ENCODE measurements at places on chromosomes 5 and 9.
A peak's percentile ranks its signal among the peaks of the same experiment; 100 is the strongest.

- DNase-seq, result no peak
These were observed 193.3 kb upstream of the SNX2 start for GRCh38 chr5:122581629-122582028.

DNA sequence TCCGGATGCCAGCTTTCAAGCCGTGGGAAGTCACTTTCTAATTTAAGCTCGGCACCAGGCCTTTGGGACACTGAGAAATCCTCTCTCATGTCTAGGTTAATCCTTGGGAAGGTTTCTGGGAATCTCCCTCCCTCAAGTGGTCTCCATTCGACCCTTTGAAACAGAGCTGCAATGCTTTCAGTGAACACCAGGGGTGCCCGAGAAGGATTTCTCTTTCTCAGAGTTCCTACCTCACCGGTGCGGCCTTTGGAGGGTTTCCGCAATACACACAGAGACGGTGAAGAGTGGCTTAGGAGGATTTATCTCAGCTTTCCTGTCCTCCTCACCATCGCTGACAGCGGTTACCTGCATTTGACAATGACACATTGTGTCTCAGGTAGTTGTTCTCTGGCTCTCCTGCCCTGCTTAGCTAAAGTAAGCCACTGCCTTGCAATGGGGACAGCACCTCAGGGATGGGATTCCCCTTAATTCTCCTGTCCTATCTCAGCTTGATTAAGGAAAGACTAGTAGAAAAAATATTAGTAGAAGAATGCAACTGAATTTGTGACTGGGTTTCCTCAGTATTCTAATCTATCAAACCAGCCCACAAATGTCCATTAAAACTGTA is 180.6 kb downstream of the GABRG2 start:
- DNase-seq, result no peak

- DNase-seq, result no peak
These were observed 1.9 kb upstream of the HINT2 start for GRCh38 chr9:35816708-35817107.

DNA sequence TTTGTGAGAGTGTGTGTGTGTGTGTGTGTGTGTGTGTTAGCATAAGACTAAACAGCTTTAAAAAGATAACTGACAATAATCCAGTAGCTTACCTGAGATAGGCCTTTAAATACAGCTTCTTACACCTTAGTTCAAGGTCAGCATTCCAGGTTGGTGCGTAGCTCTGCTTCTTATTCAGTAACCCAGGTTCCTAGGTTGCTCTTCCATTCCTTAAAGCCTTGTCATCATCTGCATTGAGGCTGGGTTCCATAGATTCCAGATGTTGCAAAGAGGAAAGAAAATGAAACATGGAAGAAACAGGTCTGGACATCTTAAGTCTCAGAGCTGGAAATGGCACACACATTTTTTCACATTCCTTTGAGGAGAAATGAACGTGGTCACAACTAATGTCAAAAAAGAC is 53.9 kb upstream of the CAMK4 start:
- DNase-seq, result no peak

- no peak for DNase-seq
These were observed 528.6 kb upstream of the CLINT1 start for GRCh38 chr5:158387499-158387898.

DNA sequence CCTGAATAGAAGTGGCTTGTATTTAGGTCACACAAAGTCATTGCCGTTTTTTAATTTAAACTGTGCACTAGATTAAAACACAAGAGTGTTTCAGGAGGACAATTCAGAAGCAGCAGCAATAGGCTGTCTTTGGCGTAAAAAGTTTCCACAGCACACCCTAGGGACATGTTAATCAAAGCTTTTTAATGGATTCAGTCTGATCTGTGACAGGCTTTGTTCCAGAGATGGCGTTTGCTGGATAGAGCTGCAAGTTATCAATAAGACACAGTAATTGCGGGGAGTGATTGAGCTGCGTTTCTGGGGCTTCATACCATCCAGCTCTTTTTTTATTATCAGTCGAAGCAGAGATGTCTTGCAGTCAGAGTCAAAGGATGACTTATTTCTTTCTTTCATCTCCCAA is 300.3 kb downstream of the ZNF608 start:
- no peak for DNase-seq

GRCh38 chr5:43020399-43020746 is 19.7 kb downstream of the ANXA2R start:
- DNase-seq, result no peak

GRCh38 chr5:146082798-146083197 is 22.6 kb downstream of the PLAC8L1 start:
- DNase-seq, result no peak

DNA sequence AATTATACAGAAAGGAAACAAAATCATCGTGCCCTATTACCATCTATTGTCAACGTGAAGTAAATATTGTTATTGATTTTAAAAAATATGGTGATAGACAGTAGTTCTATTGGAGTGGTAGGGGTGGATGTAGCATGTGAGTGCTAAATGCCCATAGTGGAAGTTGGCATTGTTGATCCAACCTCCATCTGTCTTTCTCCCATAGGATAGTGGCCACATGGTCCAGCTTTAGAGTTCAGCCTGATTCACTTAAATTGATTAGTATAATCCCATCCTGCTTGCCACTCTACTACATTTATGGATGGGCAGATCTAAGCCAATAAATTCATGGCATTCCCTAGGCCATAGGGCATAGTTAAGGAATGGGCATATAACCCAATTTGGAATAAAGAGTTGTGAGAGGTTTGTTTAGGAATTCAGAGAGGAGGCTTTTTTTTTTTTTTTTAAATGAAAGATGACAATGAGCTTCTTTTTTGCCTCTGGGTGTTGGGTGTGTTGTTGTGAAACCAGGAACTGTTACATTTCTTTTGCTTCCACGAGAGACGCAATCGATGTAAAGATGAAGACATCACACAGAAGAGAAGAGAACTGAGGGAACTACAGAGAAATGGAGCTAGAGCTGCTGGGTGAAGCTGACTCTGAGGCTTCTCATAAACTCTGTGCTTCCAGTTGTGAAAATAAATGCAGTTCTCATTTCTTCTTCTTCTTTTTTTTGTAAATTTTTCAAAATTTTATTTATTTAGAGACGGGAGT is 12.5 kb upstream of the CHD1 start:
- DNase-seq, result peak; percentile 91

DNA sequence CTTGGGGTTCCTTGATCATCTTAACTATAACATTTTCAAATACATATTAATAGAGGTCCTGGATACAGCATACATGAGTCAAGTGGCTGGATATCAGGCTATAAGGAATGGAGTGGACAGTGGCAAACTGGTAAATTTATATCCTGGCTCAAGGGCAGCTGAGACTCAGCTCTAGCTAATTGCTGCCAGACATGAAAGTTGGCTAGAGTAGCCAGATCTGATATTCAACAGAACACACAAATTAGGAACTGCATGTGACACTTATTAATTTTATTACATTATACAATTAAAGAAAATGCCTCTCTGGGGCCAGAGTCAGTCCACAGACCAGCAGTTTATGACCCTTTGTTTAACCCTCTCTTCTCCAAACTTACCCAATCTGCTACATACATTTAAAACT is 206.5 kb downstream of the KCTD16 start:
- no peak for DNase-seq

DNA sequence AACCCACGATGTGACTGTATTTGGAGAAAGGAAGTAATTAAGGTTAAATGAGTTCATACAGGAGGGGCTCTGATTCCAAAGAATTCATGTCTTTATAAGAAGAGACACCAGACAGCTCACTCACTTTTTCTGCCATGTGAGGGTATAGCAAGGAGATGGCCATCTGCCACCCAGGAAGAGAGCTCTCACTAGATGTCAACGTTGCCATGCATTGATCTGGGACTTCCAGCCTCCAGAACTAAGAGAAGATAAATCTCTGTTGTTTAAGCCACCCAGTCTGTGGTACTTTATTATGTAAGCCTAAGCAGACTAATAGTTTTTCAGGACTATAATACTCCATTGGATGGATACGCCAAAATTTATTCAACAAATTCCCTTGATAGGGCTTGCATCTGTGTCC is 89.8 kb upstream of the RAD23B start:
- DNase-seq, result no peak

DNA sequence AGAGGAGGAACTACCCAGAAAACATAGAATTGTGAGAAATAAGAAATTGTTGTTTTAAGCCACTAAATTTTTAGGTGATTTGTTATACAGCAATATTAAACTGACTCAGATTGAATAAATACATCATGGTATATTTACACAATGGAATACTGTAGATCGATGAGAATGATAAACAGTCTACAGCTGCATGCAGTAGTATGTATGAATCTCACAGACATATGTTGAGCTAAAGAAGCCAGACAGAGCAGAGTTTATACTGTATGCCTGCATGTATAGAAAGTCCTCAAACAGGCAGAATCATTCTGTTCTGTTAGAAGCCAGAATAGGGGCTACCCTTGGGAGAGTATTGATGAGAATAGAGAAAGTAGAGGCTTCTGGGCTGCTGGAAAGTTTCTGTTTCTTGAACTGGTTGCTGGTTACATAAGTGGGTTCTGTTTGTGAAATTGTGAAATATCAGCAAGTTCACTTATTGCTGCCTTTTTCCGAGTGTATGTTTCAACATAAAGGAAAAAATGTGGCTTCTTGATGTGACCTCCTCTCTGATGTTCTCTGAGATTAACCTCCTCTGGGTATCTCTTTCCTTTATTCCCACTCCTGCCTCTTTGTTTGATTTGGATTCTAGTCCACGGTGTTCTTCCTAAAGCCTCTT is 9.6 kb downstream of the KIAA1958 start:
- peak; percentile 41 for DNase-seq

DNA sequence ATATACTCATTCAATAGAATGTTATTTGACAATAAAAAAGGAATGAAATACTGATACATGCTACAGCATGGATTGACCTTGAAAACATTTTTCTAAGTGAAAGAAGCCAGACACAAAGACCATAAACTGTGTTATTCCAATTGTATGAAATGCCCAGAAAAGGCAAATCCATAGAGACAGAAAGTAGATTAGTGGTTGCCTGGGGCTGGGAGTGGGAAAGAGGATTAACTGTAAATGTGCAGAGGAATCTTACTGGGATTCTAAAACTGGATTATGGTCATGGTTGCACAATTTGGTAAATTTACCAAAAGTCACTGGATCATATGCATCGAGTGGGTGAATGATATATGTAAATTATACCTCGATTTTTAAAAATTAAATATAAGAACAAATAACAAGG is 88.1 kb downstream of the GLIS3 start:
- DNase-seq, result no peak

GRCh38 chr5:17156463-17156862 is 61.0 kb upstream of the BASP1 start:
- DNase-seq, result no peak

DNA sequence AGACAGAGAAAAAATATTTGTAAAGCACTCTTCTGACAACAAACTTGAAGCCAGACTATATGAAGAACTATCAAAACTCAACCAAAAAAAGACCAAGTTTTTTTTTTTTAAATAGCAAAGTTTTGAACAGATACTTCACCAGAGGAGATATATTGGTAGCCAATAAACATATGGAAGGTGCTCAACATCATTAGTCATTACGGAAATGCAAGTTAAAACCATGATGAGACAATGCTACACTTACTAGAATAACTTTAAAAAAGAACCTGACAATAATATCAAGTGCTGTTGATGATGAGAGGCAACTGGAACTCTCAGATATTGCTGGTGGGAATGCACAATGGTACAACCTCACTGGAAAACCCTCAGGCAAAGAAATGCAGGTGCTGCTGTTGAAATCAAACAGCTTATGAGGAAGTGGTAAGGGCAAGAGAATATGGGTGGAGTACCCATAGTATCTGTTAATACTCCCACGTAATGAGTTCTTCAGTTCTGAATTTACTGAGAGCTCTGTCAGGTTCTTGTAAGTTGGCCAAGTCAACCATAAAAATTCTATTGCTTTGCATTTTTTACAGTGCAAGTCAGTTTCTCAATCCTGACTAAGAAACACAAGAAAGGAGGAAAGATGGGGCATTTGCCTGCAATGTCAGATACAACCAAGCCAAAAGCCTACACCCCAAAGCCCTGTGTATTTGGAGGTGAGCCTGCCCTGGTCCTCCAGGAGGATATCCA is 87.3 kb upstream of the GNAQ start:
- DNase-seq, result peak; percentile 49

DNA sequence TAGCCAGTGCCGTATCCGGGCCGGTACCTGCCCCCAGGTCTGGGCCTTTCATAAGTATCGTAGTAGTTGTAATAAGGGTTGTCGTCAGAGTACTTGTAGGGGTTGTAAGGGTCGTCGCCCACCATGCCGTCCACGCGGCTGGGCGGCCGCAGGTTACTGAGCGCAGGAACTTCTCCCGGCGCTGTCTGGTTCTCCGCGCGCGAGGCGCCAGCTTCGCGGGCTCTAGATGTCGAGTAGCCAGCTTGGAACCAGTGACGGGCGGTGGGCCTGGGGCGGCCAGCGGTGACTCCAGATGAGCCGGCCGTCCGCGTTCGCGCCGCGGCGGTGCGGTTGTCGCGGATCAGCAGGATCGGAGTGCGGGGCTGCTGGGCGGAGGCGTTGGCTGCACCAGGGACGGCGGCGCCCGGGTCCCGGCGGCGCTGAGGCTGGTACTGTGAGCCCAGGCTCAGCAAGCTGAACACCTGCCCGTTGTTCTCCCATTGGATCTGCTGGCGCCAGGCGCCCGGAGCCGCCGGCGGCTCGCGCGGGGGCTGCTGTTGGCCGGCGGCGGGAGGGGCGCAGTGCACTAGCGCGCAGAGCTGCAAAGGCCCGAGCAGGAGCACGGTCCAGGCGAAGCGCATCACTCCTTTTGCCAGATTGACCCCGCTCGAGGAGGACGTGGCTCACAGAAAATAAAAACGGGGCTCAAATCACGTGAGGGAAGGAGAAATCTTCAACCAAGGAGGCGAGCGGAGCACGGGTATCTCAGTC is 518 bp downstream of the LOX start:
- DNase-seq, result no peak

DNA sequence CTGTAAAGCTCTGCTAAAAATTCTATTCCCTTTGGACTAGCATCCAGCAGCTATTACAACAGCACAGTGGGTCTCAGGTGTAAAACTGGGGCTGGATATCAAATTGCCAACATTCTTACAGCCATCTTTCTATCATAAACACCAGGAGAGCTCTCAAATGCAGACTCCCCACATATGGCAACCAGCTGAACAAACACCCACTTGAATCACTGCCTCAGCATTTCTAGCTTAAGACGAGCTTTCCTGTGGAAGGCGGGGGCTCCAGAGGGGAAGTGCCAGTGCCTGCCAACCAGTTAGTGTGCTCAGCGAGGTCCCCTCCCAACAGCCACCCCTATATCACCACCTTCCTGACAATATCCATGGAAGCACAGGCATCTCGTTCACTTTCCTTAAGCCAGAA is 62.2 kb downstream of the IPPK start:
- DNase-seq, result no peak

DNA sequence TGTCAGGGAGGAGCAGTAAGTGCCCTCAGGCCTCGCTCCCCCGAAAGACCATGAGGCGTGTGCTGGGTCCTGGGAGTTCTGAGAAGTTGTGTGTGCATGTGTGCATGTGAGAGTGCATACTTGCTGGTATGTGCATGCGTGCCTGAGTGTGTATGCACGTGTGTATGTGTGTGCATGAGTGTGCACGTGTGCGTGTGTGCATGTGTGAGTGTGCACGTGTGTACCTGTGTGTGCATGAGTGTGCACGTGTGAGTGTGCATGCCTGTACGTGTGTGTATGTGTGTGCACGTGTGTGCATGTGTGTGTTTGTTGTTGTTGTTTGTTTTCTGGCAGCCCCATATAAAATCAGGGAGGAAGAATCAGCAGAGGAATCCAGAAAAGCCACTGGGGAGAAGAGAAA is 426.7 kb downstream of the IRX2 start:
- no peak for DNase-seq
